SJCRH30 (cell line): ENCODE measurements at places on chromosomes 12 and 14. TPM values are rescaled to one million over a fixed set of nuclear protein-coding genes. Genes with fewer than 3 reads are reported as not detected.

DNA sequence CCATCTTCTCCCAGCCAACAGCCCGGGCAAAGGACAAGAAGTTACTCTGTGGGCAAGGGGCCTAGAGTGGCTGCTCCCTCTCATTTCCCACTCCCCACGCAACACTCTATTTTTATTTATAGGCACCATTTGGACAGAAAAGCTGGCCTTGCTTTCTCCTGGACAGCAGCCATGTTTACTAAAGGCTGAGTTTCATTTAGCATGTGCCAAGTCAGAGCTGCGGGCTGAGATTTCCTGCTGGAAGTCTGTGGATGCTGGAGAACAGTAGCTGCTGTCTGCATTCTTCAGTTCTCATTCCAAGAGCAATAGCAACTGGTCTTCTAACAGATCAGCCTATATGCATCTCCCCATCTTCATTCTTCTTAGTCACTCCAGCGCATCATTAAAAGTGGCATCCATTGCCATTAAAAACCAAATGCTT is 8.3 kb downstream of the COL2A1 start:
- DNase-seq = no peak

Gene KRT86
- 0.25 and 0.30 TPM in 2 replicates for total RNA-seq

DNA sequence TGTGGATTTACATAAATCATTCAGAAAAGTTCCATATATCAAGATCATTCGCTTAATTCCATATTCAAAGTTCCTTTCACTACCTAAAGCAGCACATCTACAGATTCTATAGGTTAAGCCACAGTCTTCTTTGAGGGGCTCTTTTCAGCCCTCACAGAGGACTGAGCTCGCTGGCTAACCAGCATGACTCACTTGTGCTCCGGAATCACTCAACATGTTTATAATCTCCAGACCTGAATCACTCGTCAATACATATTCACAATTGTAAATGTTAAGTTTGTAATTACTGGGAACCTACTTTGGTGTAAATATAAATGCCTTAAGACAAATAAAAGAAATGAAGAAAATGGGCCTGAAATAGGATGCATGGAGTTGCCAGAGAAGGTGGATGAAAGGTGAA is 315.7 kb downstream of the TMEM132D start:
- no peak for DNase-seq

DNA sequence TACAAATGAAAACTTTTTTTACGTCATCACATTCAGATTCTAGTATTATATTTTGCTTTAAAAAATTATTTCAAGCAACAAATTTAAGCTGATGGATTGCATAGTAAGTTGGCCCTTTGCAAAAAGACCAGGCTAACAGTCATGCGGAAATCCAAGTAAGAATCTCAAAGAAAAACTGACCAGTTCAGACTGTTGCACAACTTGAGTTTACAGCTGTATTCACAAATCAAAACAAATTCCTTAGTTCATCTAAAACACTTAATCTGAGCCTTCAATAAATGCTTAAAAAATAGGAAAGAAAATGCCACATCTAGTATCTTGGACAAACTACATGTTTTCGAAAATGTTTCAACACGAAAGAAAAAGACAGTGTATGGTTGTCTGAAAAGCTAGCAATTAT is 847 bp downstream of the CCDC59 start:
- no peak for DNase-seq

DNA sequence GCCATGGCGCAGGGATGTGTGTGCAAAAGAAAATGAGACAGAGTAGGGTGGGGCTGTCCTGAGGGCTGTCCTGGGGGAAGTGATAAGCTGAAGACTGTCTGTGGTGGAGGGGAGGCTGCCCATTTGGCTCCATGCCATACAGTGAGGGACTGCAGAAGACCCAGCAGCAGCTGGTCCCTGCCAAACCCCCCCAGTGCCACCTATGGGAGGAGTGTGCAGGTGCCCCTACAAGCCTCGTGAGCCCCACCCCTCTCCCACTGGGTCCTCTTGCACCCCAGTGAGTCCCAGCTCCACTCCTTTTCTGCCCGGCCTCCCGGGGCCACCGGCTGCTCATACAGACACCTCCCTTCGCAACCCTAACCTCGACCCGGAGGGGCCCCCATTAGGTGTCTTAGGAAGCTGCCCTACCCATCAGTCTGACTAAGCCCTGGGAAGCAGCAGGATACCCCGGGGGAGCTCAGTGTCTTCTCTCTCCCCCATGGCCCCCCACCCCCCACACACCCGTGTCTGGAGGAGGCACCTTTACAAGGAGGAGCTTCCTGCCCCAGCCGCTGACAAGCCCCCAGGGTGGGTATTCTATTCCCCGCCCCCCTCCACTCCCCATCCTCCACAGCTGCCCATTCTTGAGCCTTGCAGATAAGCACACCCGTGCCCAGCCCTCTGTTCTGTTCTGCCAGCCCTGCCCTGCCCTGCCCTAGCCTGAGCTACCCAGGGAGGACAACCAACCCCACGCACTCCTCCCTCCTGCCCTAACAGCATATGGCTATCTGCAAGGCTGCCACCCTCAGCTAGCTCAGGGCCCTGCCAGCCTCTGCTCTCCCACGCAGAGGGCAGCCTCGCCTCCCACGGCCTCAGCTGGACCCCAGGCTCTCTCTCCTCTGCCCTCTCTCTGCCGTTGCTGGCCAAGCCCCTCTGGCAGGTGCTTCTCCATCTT is 41.9 kb downstream of the SLC6A12 start:
- DNase-seq = no peak

- no peak for DNase-seq
These were observed 36.0 kb downstream of the ATF1 start for GRCh38 chr12:50799908-50800307.

DNA sequence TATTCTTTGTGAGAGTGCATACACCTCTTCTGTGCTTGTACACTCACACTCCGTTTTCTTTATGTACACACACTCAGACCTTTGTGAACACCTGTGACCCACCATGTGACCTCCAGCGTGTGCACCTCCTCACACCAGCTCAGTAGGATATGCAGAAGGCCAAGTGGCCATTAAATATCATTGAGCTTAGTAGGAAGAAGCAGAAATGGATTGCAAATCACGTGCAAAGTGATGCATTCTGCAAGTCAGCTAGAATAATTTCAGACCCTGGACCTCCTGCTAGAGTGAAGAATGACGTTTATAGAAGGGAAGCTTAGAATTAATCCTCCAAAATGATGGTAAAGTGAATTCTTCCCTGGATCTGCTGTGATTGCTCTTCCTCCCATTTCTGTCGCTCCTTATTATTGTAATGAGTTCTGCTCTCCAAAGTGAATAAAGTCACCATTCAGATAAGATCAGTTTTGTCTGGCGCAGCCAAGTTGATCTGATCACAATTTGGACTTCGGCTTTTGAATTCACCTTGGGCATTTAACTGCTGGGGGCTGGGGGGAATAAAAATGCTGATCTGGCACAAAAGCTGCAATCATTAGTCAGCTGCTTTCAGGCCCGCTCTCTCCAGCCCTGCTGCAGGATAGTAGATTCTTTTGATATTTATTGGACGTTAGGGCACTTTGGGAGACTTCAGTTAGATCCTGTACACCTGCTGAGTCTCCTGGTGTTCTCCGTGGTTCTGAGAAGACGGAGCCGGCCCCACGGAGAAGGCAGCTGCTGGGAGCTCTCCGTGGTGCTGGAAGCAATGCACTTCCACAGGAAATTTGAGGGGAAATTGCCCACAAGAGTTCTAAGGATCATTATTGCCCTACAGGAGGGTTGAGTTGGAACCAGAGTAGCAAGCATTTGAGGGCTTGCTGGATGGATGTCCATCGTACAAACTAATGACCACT is 12.4 kb upstream of the NRXN3 start:
- DNase-seq = peak; percentile 33

DNA sequence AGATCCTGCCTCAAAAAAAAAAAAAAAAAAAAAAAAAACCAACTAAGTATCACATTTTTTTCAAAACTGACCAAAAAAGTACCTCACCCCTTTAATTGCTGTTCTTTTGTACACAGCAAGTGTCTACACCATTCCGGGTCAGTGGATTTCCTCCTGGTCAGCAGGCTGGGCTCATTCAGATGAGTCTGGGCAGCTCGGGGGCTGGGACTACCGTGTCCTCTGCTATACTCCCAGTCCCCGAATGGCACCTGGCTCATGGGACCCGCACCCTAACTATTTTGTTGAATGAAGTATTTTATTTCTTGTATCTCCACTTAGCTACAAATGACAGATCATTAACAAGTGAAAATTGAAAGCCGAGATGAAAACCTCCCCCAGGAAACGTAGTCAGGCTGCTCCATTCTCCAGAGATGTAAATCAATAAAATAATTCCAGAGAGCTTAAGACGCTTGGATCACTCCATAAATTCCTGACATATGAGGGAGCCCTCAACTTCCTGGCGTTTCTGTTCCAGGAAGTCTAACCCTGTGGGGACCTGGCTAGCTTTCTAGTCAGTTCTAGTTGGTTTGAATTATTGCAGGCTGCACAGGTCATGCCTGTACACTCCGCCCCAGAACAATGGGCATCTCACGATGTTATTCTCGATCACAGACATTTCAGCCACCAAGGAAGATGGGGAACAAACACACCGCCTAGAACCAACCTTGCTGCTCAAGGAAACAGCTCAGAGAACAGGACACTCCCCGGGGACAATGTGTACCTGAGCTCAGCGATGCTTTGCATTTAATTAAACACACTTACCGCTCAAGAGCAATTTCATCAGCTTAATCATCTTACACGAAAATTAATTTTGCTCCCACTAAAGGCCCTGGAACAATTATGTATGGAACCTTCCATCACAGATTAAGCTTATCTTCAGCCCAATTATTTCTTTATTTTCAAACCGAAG is 76.3 kb downstream of the RIMBP2 start:
- no peak for DNase-seq

DNA sequence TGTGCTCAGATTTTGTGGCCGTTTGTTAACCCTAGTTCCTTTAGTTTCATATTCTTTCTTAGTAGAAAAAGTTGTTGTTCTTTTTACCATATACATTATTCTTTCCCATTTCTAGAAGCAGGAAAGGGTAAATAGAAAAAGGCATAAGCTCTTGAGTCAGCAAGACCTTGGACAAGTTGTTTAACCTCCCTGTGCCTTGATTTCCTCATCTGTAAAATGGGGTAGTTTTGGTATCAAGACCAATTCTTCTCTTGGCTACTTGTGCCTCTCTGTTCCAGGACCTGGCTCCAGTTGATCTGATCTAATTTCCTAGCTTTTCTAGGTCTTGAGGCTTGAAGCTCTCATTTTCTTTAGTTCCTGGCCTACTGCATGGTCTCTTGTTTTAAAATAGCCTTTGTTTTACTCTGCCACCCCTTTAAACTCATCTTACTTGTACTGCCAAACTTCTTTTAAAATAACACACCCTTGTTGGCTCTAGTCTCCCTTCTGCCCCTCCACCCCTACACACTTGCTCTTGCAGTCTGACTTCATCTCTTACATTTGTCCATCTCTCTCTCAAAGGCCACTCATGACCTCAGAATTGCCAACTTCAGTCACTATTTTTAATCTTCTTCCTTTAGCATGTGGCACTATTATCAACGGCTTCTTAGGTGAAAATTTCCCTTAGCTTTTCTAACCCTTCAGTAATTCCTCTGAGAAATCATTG is 143.7 kb downstream of the TTLL5 start:
- no peak for DNase-seq

DNA sequence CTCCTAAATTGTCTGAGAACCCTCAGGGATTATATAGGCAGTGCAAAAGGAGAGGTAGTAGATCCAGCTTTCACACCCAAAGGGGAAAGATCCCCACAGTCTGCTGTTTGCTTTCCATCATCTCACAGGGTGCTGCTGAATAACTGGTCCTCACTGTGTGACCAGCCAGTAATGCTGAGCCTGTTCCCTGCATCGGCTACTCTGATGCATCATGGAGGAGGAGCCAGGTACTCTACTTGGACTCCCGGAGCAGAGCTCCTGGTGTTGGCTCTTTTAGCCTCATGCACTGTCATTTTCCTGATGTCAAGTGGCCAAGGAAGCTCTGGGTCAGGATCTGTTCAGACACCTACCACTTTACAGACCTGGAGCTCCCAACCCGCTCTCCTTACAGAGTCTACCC is 127.4 kb upstream of the ATF1 start:
- no peak for DNase-seq

DNA sequence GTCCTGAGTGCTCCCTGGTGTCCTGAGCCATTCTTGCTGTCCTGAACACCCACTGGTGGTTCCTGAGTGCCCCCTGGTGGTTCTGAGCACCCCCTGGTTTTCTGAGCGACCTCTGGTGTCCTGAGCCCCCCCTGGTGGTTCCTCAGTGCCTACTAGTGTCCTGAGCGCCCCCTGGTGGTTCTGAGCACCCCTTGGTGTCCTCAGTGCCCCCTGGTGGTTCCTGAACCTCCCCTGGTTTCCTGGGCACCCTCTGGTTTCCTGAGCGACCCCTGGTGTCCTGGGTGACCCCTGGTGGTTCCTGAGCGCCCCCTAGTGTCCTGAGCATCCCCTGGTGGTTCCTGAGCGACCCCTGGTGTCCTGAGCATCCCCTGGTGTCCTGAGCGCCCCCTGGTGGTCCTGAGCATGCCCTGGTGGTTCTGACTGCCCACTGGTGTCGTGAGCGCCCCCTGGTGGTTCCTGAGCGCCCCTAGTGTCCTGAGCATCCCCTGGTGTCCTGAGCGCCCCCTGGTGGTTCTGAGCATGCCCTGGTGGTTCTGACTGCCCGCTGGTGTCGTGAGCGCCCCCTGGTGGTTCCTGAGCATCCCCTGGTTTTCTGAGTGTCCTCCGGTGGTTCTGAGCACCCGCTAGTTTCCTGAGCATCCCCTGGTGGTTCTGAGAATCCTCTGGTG is 473.1 kb downstream of the TMEM121 start:
- peak; percentile 58 for DNase-seq

DNA sequence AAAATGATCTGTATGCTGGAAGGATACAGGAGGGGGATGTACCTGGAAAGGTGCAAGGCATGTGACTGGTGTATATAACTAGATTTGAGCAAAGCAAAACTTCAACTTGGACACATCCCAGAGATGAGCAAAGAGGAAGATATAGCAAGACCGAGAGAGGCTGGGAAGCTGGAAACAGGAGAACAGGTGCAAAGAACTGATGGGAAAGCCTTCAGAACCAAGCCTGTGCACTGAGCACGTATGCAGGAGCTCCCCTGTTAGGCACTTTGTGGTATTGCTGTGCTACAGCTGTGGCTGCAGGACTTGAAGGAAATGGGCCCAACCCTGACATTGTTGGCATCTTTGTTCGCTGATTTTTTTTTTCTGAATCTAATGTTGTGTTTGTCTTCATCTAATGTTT is 120.7 kb upstream of the PWP1 start:
- peak; percentile 14 for DNase-seq
